ENCODE measurements at places on chromosomes 12 and 14. TPM values are rescaled to one million over a fixed set of nuclear protein-coding genes. Genes with fewer than 3 reads are reported as not detected.

GRCh38 chr12:121489874-121490273 is 90.0 kb downstream of the RNF34 start:
- no peaks in the 10 kb centered on the region for H3K36me3 ChIP-seq
- H3K4me1 ChIP-seq = no peaks in the 10 kb centered on the region
- DNase-seq = no peak

GRCh38 chr12:16094437-16094836 is 183.0 kb downstream of the SLC15A5 start:
- H3K36me3 ChIP-seq = no peaks in the 10 kb centered on the region
- no peaks in the 10 kb centered on the region for H3K4me1 ChIP-seq
- H3K4me3 ChIP-seq = no peak overlapping the region

- H3K27ac ChIP-seq = peak overlapping the region; percentile 24
- DNase-seq = peak; percentile 15
- H3K27me3 ChIP-seq = no peaks in the 10 kb centered on the region
- no peak overlapping the region for H3K4me3 ChIP-seq
- peaks cover 10% of the 10 kb centered on the region for H3K4me1 ChIP-seq
Measured at GRCh38 chr14:55301437-55302121, 30.4 kb downstream of the FBXO34 start.

GRCh38 chr12:124057691-124058090 is 84.7 kb downstream of the ZNF664 start:
- H3K27ac ChIP-seq = peak overlapping the region; percentile 28
- no peak for DNase-seq
- no peak overlapping the region for H3K4me3 ChIP-seq
- no peaks in the 10 kb centered on the region for H3K36me3 ChIP-seq
- H3K4me1 ChIP-seq = peaks cover 8% of the 10 kb centered on the region

GRCh38 chr12:3293446-3294161 is 197.4 kb upstream of the PRMT8 start:
- H3K27me3 ChIP-seq = no peaks in the 10 kb centered on the region
- no peak overlapping the region for H3K4me3 ChIP-seq
- H3K27ac ChIP-seq = no peak overlapping the region
- no peak for DNase-seq

GRCh38 chr12:20142316-20142715 is 226.0 kb upstream of the PDE3A start:
- H3K4me3 ChIP-seq = no peak overlapping the region
- H3K27ac ChIP-seq = peak overlapping the region; percentile 8
- peaks cover 8% of the 10 kb centered on the region for H3K4me1 ChIP-seq
- H3K27me3 ChIP-seq = no peaks in the 10 kb centered on the region

The MYO1A gene
- polyA plus RNA-seq = 25.2 TPM

DNA sequence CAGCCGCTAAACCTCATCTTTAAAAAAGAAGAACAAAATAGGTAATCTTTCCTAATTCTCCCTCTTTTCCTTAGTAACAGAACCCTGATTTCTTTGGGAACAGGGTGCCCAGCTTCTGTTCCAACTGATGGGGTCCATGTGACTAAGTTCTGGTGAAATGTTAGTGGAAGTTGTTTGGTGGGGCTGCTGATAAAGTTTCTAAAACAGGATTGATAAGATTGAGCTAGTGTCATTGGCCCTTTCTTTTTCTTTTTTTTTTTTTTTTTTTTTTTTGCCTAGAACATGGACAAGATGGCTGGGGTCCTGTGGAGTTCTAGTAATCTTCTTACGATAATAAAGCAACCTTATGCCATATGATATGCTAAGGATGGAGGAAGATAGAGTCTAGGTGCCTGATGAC is 16.2 kb upstream of the TUBA1B start:
- no peaks in the 10 kb centered on the region for H3K36me3 ChIP-seq
- no peaks in the 10 kb centered on the region for H3K27me3 ChIP-seq
- DNase-seq = no peak
- no peaks in the 10 kb centered on the region for H3K4me1 ChIP-seq
- H3K27ac ChIP-seq = no peak overlapping the region
- H3K4me3 ChIP-seq = no peak overlapping the region

DNA sequence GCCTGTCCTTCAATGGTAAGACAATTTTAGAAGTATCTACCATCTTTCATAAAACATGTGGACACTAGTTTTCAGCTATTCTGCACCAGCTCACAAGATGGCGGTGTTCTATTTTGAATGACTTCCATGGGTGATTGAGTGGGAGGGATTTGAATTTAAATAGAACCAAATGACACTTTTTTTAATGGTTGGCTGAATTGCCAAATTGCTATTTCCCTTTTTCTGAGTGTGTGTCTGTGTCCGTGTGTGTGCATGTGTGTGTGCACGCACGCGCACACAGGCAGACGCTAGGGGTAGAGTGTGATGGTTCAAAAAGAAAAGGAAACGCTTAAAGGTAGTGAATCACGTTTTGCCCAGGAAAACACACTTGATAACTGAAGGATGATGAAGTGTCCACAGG is 362.6 kb downstream of the DAD1 start:
- no peak for DNase-seq
- H3K27ac ChIP-seq = peak overlapping the region; percentile 41
- no peaks in the 10 kb centered on the region for H3K36me3 ChIP-seq
- no peak overlapping the region for H3K4me3 ChIP-seq

- peaks cover 39% of the 10 kb centered on the region for H3K27me3 ChIP-seq
- DNase-seq = no peak
- no peaks in the 10 kb centered on the region for H3K36me3 ChIP-seq
- H3K4me1 ChIP-seq = peaks cover 27% of the 10 kb centered on the region
- H3K27ac ChIP-seq = no peak overlapping the region
Measured at GRCh38 chr14:104132981-104133380, 5.4 kb upstream of the KIF26A start.

DNA sequence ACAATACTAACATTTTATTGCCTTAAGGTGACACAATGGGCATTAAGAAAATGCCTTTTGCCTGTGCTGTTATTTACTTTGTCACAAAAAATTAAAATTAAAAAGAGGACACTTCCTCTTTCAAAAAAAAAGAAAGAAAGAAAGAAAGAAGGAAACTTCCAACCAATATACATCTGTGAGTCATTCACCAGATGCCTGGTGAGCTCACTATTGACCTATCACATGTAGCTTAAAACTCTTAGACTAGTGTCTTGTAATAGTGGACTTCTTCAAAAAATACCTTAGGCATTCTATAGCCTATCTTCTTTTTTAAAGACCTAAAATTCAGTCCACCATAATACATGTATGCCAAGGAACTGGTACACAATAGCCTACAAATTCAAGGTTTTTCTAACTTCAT is 4.9 kb upstream of the SOX5 start:
- no peak overlapping the region for H3K27ac ChIP-seq
- no peaks in the 10 kb centered on the region for H3K27me3 ChIP-seq
- no peaks in the 10 kb centered on the region for H3K4me1 ChIP-seq
- no peaks in the 10 kb centered on the region for H3K36me3 ChIP-seq

- peaks cover 15% of the 10 kb centered on the region for H3K4me1 ChIP-seq
- peaks cover 3% of the 10 kb centered on the region for H3K27me3 ChIP-seq
- peak overlapping the region; percentile 16 for H3K27ac ChIP-seq
- H3K4me3 ChIP-seq = no peak overlapping the region
Measured at GRCh38 chr14:74350211-74350927, 2.1 kb downstream of the VRTN start.

The SSTR1 gene
- polyA plus RNA-seq = 7.1 TPM

DNA sequence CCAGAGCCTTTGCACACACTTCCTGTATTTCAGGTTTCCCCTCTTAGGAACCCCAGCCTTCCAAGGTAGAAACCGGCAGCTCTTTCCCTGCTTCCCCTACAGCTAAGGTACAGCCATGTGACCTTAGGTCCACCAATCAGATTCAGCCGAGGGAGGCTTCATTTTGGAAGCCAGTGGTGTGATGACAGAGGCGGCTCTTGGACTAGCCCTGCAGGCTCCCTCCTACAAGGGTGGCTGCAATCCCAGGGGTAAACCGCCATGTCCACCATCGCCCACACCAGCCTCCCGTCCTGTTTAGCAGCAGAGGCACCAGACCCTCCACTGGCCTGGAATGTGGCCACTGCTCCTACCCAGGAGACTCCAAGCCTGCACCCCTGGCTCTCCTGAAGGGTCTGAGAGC is 65.6 kb downstream of the SERPINA3 start:
- no peaks in the 10 kb centered on the region for H3K36me3 ChIP-seq
- no peaks in the 10 kb centered on the region for H3K4me1 ChIP-seq
- no peak overlapping the region for H3K4me3 ChIP-seq
- no peak overlapping the region for H3K27ac ChIP-seq
- no peaks in the 10 kb centered on the region for H3K27me3 ChIP-seq

All from hepatocyte (in vitro differentiated cells).